Activated CD4-positive, alpha-beta T cell treated with anti-CD3 and anti-CD28 coated beads, Interleukin-2, amount 10 ng/mL, durations not matched to agents 24 days and 14 days (primary cell): ENCODE measurements at places on chromosomes 3 and 15.

DNA sequence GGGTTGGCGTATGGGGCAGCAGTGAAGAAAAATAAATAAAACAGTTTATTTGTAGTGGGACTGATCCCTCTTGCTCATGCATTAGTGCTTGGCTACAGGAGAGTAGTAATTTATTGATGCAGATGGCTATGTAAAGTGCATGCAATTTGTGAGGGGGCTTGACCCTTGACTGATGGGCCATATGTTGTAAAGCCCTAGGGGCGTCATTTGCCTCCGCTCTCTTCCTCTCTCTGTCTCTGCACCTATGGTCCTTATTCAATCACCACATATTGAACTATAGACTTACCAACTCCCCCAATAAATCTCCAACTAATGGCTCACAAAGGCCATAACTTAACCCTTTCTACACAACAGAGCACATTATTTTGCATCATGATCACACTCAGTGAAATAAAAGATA lies 227.7 kb downstream of the ROBO2 start:
- no peak for DNase-seq

- no peak for DNase-seq
Observed at GRCh38 chr3:13874891-13875290, 5.0 kb downstream of the WNT7A start.

DNA sequence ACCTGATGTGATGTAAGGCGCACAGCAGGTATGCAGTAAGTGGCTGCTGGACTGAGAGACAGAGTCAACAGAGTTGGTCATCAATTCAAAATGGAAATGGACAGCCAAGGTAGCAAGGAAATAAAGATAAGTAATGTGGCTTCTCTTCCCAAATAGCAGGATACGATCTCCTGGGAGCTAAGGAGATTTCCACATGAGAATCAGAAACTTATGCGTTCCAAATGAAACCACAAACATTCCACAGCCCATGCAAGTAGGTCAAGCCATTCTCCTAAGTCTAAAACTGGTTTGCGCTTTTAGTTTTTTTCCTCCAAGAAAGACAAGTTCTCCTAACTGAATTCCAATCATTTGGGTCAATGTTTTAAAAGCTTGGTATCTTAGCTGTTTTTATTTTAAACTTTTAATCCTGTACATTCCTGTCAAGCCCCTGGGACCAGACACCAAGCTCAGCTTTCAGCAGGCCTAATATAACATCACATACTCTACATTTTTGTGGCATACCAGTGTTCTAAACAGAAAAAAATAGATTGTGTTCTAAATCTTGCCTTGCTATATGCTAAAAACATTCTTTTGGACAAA lies 73.7 kb upstream of the TSPAN3 start:
- DNase-seq, result no peak

- peak; percentile 84 for DNase-seq
Observed at GRCh38 chr3:16841904-16842271, 42.9 kb upstream of the PLCL2 start.

DNA sequence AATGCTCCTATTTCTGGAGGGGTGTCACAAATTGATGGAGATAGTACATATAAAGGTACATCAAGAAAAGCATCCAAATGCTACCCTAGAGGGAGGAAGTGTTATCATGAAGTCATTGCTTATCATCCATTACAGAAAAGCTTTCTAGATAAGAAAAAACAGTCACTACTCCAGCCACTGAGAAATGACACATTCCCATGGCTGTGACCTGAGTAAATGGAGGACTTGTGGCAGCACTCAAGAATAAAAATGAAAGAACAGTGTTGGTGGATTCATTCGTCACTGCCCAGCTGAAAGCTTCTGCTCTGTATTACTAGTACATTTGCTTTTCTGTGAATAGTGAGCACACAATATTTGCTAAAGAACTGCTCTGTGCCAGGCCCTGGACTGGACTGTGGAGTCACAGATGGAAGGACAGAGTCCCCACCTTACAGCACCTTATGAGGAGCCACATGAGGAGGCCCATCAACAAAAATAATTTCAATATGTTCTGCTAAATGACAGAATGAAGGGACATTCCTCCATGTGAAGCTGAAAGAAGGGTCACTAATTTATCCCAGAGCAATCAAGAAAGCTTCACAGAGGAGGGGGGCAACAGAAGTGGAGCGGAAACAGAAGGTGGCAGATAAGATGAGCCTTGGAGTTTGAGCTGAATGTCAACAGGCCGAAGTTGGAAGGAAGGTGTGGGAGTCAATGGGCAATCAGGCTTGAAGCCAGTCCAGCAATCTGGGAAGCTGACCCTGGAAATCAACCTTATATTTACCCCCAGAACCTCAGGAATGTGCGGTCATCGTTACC lies 343.5 kb upstream of the TRIM42 start:
- no peak for DNase-seq

DNA sequence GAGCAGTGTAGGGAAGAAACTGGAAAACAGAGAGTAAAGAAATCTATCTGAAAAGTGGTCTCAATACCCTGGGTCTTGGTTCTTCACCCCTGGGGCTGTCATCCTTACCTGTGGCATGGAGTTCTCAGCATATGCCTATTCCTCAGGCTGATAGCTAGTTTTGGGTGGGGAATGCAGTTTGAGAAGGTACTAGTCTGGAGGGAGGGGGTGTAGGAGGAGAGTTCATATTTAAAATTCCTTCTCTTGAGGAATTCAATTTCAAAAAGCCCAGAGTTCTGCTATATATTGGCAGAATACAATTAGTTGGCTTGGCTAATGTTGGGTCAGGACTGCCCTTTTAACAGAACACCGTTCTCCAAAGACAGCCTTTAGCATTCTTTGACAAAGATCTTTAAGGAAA lies 82.9 kb upstream of the NPHP3 start:
- DNase-seq, result no peak

- DNase-seq, result no peak
Observed at GRCh38 chr15:101174152-101174920, 77.5 kb downstream of the CHSY1 start.

DNA sequence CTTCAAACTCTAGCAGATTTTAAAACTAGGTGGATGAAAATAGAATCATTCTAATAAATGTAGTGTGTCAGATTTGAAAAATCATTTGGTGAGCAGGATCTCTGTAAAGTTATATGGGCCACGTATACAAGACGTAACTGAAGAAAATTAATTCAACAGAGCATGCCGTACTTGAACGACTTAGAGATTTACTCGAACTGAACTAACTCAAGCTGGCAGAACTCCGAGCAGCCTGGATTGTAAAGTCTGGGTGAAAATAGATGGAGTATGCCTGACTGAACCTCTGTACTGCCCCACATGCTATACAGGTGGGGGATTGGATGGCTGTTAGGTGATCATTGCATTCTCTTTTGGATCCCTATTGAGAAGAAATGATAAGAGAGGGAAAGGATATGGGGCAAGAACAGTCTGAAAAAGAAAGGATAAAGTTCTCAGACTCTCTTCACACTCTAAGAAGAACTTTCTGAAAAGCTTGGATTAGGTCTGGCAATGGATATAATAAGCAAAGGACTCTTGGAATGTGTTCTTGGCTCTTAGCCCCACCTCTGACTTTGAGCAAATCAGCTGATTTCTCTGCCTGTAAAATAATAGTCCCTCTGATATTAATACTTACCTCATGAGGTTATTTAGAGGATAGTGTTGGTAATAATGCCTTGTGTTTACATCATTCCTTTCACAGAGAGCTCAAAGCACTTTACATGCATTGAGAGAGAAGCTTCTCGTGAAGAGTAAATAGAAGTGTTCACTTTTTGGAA lies 147.5 kb downstream of the FILIP1L start:
- no peak for DNase-seq

- no peak for DNase-seq
Observed at GRCh38 chr15:38207621-38208020, 45.0 kb upstream of the SPRED1 start.

DNA sequence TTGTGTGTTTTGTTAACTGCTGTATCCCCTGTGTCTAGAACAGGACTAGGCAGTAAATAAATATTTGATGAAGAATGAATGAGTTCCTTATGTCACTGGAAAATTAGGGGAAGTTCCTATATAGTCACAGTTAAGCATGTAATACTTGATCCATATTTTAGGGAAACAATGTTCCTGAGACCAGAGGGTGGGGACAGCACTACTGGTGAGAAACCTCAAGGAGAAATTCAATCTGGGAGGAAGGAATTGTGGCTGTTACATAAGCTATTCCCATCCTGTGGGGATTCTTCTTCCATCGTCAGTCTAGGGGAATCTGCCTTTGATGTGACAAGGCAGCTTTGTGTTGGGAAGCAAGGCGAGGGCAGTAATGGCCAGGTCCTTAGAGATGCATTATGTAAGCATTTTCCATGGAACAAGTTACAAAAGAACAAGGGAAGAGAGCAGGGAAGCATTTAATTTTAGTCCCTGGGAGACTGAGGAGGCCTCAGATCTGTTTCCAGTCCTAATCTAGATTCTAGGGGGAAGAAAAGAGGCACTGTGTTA lies 219.3 kb upstream of the TTC14 start:
- no peak for DNase-seq
